ENCODE measurements at places on chromosomes 4 and X.

- no peak for DNase-seq
Observed at GRCh38 chr4:78250500-78250899, 193.4 kb downstream of the FRAS1 start.

- no peak for DNase-seq
Observed at GRCh38 chr4:15682242-15683142, 865 bp downstream of the FAM200B start.

DNA sequence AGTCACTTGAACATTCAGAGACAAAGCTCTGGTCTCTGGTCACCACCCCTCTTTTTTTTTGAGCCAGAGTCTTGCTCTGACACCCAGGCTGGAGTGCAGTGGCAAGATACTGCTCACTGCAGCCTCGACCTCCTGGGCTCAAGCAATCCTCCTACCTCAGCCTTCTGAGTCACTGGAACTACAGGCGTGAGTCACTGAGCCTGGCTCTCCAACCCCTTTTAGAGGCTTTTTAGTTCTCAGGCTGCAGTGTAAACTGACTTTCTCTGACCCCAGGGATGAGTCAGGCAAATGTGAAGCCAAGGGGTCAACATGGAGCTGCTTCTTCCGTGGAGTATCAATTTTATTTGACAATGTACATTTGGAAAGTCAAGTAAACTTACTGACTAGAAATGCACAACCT lies 229.2 kb downstream of the PTTG2 start:
- DNase-seq: no peak

DNA sequence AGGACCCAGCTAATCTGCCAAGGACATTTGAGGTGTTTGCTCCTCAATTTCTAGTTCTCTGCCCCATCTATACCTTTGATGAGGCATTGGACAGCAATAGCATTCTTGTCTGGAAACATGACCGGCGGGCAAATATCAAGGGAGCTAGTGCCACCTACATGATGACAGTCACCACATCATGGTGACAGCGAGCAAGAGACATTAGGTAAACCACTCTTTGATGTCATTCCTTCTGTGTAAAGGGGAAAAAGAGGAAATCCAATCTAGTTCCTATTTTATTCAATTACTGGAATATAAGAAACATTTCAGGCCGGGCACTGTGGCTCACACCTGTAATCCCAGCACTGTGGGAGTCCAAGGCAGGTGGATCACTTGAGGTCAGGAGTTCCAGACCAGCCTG lies 20.7 kb upstream of the IL13RA1 start:
- DNase-seq: no peak

DNA sequence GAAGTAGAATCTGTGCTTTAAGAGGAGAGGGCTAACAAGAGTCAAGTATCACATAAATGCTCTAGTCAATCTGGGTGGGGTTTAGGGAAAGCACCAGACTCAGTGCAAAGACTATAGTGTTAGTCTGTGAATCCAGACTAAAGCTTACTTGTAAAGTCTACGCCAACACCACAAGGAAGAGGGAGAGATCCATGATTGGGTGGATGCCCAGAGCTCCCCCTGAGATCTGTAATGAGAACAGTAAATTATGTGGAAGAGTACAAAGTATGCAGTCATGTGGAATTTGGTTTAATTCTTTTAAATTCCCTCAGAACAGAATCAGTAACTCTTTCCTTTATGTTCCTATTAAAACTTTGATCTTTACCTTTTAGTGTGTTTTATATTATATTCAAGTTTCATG lies 354.7 kb upstream of the SPANXN4 start:
- no peak for DNase-seq

DNA sequence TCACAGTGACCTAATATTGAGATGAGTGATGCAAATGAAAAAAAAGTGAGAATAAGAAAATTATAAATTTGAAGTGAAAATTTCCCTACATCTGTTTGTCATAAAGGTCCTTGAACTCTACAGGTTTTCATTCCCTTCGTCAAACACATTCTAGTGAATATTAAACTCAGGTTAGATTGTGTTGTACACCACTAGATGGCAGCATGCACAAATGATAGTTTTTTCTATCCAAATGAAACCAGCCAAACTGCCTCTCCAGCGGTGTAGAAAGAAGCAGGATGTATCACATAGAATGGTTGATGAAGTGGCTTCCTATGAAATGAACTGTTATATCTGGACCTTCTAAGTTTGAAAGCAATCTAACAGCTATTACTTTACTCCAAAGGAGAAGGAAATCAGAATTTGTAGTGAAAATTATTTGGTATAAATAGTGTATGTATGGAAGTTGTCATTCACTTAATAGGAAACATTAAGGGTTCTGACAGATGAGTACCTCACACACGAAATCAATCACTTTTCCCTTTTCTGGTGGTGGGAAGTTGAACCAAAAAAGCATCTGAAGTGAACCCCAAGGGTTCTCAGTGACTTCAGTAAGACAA lies 382.7 kb downstream of the UNC5C start:
- DNase-seq: no peak

- no peak for DNase-seq
Observed at GRCh38 chr4:74904509-74905065, 28.3 kb upstream of the PARM1 start.

GRCh38 chr4:173170182-173170778 lies 1.7 kb downstream of the GALNT7 start:
- DNase-seq: no peak

DNA sequence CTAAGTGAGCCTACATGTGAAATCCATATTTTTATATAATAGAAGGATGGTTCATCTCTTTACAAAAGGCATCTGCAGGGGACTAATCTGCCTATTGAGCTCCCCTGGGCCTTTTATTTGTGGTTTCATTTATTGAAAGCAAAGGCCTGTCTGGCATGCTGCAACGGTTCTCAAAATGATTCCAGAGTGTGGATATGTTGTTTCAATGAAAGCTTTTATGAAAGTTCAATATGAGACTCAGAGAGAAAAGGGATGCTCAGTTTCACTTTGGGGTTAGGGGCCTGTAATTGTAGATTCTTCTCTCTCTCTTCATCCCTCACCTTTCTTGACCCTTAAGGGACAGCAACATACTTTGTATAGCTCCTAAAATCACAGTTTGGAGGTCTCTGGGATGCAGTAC lies 204.2 kb upstream of the CASK start:
- DNase-seq: no peak

GRCh38 chr4:152786627-152787026 lies 6.9 kb downstream of the ARFIP1 start:
- DNase-seq: no peak

GRCh38 chr4:149409146-149409545 lies 406.5 kb downstream of the IQCM start:
- no peak for DNase-seq

GRCh38 chrX:70907900-70908299 lies 611 bp downstream of the TEX11 start:
- DNase-seq: no peak

DNA sequence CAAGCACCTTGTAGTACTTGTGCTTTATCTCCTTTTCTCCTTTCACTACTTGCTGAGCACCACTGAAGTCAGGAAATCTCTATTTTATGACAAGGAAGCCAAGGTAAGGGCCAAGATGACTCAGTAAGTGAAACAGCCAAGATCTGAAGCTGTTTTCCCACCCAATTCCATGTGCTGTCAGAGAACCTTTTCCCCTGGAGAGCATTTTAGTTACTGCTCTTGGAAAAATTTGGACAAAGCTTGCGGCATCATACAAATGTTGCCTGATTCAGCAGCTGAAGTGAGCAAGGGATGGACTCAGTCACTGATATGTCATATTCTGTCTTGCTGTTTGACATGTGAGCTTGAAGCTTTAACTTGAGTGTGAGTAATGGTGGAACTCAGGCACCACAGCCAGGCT lies 391.4 kb downstream of the RAB28 start:
- no peak for DNase-seq

DNA sequence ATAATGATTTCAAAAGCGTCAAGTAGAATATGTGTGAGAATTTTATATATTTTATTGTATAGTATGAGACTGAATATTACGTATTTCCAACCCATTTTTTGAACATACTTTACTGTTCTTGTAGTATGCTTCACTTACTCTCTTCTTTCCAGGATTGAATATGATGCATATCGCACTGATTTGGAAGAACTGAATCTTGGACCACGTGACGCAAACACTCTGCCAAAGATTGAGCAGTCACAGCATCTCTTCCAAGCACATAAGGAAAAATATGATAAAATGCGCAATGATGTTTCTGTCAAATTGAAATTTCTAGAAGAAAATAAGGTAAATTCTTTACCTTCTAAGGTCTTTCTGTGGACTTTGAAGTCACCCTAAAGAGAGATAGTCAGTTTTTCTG lies 48.1 kb upstream of the FHDC1 start:
- no peak for DNase-seq

GRCh38 chr4:118373614-118374255 lies 20.9 kb upstream of the PRSS12 start:
- no peak for DNase-seq

GRCh38 chrX:78377186-78377585 lies 49.8 kb upstream of the CYSLTR1 start:
- DNase-seq: no peak

- no peak for DNase-seq
Observed at GRCh38 chr4:121242188-121242750, 78.1 kb upstream of the TNIP3 start.

DNA sequence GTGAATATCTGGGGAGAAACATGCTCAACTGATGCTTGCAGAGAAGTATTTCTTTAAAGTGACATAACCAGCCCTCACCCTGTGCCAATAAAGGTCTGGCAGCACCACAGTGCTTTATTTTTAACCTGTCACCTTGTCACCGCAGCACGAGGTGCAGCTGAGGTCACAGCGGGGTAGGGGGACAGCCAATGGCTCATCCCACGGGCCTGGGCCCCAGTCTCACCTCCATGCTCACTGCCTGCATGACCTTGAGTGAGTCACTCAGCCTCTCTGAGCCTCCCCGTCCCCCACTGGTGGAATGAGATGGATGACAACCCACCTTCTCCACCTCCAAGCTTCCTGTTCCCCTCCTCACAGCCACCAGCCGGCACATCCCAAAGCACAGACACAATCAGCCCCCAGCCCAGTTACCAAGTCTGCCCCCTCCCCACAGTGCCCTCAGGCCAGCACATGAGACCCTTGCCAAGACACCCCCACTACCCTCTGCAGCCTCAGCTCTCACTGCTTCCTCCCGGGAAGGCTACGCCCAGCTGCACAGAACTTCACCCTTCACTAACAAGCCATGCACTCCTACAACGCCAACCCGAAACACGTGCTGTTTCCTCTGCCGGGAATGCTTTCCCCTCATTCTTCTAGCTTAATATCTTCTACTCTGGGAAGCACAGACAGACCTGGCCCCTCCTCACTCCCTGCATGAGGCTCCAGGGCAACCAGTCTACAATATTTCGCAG lies 24.9 kb upstream of the MAN2B2 start:
- DNase-seq: no peak

- DNase-seq: no peak
Observed at GRCh38 chrX:141832247-141832646, 5.9 kb upstream of the MAGEC3 start.

DNA sequence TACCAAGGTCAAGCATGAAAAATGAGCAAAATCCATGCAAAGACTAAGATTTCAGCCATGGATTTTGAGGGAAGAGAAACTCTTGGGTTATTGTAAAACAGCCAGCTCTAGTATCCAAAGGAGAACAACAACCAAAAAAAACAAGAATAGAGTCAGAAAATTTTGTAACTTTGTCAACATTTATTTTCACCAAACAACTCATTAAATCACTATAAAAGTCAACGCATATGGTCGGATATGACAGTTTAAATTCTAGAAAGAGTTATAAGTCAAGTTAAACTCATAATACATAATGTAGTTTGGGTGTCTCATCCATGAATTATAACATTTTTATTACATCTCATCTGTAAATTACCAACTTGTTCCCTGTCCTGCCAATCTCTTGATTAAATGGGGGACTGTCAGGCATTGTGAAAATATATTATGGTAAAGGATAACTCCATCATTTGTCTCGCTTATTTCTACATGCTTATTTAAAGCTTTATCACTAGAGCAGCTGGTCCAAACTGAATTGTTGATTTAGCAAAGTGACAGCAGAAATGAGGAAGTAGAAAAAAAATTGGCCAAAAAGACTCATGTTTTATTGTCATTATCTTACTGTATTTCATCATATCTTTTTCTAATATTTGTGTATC lies 224.8 kb upstream of the NOCT start:
- DNase-seq: no peak

Data from activated CD8-positive, alpha-beta memory T cell treated with anti-CD3 and anti-CD28 coated beads for 1 hour (primary cell).